ENCODE measurements at places on chromosomes 7 and 10.

DNA sequence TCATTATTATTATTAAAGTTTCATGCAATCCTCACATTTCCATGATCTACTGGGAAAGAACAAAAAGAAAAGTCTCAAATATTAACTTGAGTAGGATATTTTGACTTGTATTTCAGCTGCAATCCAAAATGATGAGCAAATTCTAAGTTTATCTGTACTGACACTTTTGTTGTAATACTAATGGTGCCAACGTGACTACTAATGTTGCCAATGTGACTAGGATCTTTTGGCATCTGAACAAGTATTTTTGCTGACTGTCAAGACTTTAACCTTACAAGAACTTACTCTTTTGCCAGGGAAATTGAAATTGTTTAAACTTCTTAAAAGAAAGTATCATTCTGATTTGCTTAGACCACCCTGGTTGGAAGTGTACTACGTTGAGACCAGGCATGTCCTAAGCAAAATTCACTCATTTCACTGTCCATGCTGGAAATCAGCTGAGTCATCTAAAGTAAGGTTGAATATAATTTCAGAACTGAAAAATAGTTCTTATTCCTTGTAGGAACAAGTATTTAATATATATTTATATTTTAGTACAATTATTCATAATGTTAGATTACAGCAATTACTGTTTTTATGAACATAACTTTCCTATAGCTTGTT, 78.5 kb upstream of the LYZL1 start:
- no peak for DNase-seq

DNA sequence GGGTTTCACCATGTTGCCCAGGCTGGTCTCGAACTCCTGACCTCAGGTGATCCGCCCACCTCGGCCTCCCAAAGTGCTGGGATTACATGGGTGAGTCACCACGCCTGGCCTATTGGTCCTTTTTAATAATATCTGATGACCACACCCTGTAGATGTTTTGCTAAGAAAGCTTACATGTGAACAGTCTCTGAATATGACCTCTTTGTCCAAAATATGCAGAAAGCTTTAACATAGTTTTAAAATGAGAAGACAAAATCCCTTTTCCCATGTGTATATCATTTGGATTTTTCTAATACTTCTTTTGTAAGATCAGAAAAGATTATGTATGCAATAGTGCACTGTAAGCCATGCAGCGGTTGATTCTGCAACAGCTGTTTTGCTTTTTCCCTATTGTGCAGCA, 38.5 kb downstream of the MCU start:
- DNase-seq: no peak

DNA sequence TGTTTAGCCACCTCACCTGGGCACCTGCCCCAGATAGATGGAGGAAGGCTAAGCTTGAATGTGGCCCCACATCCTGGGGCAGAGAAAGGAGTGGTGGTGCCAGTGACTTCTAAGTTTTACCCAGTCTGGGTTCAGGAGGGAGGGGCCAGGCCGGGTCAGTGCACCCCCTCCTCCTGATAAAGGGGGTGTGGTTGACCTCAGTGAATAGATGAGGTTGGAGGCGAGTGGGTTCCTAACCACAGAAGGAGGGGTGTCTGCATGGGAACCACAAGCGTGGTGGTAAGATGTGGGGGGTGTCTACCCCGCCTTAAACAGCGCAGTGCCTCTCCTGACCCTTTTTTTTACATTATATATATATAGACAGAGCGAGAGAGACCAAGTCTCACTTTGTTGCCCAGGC, 105.3 kb upstream of the KCTD7 start:
- no peak for DNase-seq

- no peak for DNase-seq
Measured at GRCh38 chr7:140153666-140154161, 23.1 kb downstream of the KDM7A start.

DNA sequence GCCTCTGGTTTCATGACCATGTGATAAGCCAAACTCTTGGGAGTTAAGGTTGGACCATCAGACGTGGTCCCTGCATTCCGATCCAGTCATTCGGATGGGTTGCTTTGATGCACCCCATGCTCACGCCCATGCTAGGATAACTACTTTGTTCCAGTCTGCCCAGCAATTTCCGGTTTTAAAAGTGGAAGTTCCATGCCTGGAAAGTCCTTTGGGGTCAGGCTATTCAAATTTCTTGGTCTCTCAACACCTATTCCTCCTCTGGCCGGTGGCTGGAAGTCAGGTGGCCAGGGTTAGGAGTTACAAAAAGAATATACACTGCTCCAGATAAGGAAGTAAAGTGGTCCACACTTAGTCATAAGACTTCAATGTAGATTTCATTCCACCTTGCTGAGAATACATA, 37.7 kb upstream of the HABP2 start:
- DNase-seq: no peak

- DNase-seq: no peak
Measured at GRCh38 chr10:122265896-122266295, 5.2 kb upstream of the BTBD16 start.

DNA sequence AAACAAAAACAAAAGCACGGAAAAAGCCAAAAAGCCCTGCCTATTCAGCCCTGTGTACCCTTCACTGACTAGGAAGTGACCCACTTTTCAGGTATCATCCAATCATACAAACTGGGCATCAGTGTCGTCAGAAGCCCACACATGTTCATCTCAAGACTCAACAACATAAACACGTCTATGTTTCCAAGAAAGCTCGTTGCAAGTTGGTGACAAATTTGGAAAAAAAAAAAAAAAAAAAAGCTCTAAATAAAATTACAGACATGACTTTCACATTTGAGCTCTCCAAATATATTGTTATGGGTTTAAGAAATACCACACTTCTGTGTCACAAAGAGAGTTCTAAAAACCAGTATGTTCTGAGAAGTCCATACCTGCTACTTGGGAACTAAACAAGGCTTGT, 204.7 kb upstream of the KLF14 start:
- DNase-seq: no peak

GRCh38 chr7:90726120-90726519, 130.0 kb downstream of the CDK14 start:
- no peak for DNase-seq

DNA sequence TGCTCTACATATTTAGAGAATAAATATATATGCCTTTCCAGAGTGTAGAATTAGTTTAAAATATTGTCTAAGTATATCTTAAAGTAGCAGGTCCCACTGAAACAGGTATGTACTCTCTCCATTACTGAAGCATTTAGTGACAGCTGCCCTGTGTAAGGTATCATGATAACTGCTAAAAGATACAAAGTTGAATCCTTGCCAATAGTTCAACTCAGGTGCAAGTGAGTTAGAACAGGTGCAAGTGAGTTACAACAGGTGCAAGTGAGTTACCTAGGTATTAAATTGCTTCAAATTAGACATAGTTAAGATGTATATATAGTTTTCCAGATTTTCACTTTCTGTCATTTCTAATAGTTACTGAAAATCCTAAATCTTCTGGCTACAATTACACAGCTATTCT, 119.1 kb downstream of the CNOT4 start:
- DNase-seq: no peak

DNA sequence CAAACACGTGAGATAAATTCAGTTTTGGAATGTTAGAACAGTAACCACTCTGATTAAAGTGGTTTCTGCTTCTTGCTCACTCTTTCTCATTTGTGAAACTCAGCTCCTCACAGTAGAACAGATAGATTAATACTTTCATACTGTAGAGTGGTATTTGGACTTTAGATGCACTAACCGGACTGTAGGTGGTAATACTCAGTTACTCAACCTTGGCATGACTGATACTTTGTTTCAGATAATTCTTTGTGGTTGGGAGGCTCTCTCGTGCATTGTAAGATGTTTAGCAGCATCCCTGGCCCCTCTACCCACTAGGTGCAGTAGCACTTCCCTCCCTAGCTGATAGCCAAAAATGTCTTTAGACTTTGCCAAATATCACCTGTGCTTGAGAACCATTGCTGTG, 37.6 kb downstream of the MCU start:
- no peak for DNase-seq

DNA sequence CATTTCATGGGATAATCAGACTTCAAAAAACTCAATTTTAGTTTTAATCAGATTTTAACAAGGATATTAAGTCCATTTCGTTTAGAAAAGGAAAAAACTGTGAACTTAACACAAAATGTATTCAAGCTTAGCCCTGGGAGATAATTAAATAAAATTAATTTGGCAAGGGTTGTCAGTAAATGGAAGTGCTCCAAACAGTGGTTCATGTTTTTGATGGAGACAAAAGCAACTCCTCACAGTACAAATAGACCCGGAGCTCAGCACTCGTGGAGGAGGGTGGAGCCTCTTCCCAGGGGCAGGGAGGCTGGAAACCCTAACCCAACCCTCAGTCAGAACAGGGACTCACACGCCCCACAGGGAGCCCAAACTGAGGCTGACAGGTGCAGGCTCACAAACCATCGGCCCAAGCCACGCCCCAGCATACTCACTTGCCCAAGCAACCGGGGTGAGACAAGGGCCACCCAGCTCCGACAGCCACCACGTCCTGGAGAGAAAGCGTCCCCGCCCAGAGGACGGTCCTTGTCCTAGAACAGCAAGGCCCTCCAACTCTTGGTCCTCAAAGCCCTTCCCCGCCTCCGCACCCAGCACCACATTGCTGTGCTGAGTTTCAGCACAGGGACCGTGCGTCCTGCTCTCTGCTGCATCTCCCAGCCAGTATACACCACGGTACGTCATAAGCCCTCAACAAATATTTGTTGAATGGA, 39.8 kb downstream of the MAD1L1 start:
- DNase-seq: no peak

DNA sequence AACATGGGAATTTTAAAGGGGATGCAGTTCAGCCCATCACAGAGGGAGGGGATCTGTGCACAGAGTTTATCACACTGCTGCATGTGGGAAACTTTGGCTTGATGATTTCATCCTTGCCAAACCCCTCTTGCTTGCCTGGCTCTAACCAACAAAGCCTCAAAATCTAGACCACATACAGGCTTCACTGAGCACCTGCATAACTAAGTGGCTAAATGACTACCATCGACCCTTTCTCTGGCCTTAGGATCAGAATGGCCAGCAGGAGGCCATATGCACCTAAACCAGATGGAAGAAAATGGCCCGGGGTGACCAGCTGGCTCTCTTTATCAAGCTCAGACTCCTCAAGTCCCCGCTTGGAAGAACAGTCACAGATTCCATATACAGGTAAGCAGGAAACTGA, 15.6 kb upstream of the ZNF25 start:
- DNase-seq: no peak

DNA sequence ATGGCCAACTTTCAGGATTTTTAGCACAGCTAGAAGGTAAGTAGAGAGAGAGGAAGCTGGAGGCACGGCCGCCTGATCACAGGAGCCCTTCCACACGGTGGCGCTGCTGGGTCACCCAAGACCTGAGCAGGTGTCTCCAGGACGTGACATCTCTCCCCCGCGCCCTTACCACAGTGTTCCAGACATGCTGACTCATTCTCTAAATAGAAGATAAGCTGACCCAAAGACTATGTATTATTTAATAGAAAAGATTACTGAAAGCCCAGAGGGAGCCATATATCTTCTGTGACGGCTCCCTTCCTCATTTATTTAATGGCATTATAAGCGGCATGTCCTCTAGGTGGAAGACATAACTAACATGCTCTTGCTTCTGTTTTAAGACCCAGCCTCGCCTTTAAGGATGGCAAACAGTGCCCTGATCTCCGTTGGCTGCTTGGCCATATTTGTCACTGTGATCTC, 26.0 kb upstream of the MALSU1 start:
- DNase-seq: peak; percentile 79

- no peak for DNase-seq
Measured at GRCh38 chr7:150398965-150399320, 19.8 kb downstream of the ZNF775 start.

GRCh38 chr10:373526-374309, 238.5 kb downstream of the ZMYND11 start:
- DNase-seq: no peak

- DNase-seq: no peak
Measured at GRCh38 chr7:96169439-96169838, 152.5 kb downstream of the SLC25A13 start.

DNA sequence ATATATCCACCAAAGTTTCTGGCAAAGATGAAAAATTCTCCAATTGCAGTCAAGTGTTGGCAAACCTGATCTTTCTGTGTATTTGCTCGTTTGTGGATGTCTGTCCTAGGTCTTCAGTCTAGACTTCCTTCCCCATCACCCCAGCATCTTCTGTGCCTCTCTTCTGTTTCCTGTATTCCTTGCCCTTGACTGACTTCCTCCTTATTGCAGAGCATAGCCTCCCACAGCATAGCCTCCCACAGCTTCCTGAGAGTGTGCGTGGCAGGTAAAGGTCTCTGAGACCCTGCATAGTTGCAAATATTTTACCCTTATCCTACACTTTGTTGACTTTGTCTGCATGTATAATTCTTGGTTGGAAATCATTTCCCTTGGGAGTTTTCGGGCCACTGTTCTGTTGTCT, 18.4 kb downstream of the SLC18A2 start:
- DNase-seq: no peak

GRCh38 chr7:101614939-101615302, 14.2 kb downstream of the MYL10 start:
- DNase-seq: no peak

DNA sequence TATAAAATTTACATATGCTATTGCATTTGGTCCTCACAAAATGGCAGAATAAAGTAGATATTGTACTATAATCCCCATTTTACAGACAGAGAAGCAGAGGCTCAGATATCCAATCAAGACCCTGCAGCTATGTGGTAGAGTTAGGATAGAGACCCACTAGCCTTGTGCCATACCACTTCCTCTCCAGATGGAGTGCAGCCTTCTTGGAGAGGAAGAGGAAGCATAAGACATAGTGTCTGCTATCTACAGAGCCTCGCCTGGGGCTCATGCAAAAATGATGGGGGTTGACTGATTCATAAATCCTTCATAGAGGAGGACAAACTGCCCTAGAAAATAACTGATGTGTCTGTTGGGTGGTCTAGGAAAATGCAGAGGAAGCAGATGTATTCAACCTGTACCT, 447.3 kb downstream of the KCNMA1 start:
- DNase-seq: no peak

DNA sequence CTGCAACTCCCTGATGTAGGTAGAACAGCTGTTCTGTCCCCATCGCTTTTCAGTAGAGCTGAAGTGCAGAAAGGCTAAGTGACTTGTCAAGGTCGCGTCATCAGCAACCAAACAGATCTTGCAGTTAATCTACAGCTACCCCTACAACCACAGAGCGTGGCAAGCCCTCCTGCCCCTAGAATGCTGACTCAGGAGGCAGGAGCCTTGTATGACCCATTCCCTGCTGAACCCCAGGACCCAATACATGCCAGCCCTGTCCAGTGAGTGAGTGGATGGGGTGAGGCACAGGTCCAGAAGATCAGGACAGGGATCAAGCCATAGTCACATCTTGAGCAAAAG, 26.6 kb upstream of the GJD4 start:
- DNase-seq: no peak

- no peak for DNase-seq
Measured at GRCh38 chr7:16963044-16963443, 81.3 kb upstream of the AGR3 start.

GRCh38 chr7:82204694-82205093, 238.9 kb downstream of the CACNA2D1 start:
- DNase-seq: no peak

DNA sequence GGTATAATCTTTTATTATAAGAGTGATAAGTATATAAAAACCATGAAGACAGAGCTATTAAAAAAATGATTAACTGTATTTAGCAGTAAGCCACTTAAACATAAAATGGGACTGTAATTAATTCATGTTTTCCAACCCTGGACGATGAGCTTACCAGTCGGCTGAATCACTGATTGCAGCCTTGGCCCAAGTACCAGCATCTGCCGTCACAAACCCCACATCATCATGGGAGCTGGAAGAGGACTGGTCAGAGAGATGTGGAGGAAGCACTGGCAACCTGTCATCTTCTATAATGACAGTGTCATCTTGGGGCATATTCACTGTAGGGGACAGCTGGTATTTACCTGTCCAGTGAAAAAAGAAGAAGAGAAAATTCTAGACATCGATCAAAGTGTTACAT, 473.6 kb downstream of the PARD3 start:
- DNase-seq: no peak

Data from stimulated activated effector memory CD8-positive, alpha-beta T cell treated with anti-CD3 and anti-CD28 coated beads, Interleukin-12 subunit alpha, Interleukin-12 subunit beta, amount 100 ng/mL, for 72 hours (primary cell).